Stimulated activated CD8-positive, alpha-beta memory T cell treated with anti-CD3 and anti-CD28 coated beads, Interleukin-12 subunit alpha, Interleukin-12 subunit beta, amount 100 ng/mL, for 1 hour (primary cell): ENCODE measurements at places on chromosomes 11 and 22.

DNA sequence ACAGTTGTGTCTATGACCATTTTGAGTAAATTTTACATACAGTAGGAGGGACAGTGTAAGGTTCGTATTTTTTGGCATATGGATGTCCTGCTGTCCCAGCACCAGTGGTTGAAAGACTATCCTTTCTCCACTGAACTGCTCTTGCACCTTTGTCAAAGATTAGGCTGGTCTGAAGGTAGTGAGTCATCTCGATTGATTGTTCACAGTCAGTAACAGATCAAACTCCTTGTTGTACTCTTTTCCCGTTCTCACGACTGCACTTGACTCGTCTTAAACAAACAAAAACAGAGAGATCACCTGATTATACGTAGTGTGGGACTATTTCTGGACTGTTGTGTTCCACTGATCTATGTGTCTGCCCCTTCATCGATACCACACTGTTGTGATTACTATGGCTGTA lies 77.1 kb downstream of the DGCR2 start:
- DNase-seq, result no peak

GRCh38 chr11:85886089-85887056 lies 31.2 kb downstream of the CCDC83 start:
- no peak for DNase-seq

DNA sequence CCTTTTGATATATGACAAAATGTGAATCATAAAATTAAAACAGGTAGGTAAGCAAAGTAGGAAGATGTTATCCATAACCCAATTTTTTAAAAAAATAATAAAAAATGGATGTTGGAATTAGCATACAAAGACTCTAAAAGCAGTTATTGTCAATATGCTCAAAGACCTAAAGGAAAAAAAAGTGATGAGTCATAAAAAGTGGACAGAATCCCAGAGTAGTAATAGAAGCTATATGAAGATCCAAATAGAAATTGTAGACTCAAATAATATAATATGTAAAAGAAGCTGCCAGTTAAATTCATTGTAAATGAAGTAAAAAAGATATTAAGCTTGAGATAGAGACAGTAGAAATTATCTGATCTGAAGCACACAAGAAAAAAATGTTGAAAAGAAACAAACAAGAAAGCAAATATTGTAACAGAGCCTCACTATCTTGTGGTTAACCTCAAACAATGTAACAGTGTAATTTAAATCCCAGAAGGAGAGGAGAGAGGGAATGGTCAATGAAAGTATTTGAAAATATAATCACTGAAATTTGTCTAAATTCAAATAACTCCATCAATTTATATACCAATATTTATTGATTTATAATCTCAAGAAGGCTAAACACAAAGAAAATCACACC lies 773.4 kb upstream of the RAG2 start:
- DNase-seq, result no peak

DNA sequence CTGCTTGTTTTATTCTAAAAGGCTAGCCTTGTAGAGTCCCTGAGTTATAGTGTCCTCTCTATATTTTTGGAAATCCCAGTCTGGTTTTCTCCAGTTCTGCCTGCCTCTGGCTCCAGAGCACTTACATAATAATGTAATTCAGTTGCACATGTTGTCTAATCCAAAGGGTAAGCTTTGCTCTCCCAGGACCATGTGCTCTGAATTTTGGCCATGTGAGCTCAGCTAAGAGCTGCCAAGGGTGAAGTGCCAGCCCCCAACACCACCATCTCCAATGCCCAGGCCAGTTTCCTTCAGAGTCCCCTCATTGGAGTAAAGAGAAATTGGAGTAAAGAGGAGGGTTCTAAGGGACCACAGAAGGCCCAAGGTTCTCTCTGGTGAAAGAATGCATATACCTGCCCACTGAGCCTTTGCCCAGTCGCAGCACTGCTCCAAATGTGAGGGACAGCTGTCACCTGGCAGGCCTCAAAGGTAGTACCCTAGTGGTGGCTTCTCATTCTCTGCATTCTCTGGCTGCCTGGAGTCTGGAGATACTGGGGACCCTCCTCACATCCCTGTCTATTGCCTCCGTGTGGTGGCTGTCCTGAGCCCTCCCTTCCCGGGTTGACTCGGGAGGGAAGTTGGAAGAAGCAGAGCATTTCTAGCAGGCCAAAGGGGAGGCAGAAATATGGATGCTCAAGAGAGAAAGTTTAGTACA lies 4.9 kb downstream of the CRY2 start:
- no peak for DNase-seq

- no peak for DNase-seq
Measured at GRCh38 chr22:30041881-30042280, 38.4 kb upstream of the HORMAD2 start.

GRCh38 chr22:17065433-17065832 lies 19.4 kb upstream of the IL17RA start:
- no peak for DNase-seq

GRCh38 chr22:45318558-45319323 lies 9.0 kb downstream of the FAM118A start:
- peak; percentile 39 for DNase-seq

- no peak for DNase-seq
Measured at GRCh38 chr11:1084561-1085439, 10.1 kb downstream of the MUC2 start.

- DNase-seq, result no peak
Measured at GRCh38 chr11:17642980-17643379, 76.4 kb upstream of the MYOD1 start.

DNA sequence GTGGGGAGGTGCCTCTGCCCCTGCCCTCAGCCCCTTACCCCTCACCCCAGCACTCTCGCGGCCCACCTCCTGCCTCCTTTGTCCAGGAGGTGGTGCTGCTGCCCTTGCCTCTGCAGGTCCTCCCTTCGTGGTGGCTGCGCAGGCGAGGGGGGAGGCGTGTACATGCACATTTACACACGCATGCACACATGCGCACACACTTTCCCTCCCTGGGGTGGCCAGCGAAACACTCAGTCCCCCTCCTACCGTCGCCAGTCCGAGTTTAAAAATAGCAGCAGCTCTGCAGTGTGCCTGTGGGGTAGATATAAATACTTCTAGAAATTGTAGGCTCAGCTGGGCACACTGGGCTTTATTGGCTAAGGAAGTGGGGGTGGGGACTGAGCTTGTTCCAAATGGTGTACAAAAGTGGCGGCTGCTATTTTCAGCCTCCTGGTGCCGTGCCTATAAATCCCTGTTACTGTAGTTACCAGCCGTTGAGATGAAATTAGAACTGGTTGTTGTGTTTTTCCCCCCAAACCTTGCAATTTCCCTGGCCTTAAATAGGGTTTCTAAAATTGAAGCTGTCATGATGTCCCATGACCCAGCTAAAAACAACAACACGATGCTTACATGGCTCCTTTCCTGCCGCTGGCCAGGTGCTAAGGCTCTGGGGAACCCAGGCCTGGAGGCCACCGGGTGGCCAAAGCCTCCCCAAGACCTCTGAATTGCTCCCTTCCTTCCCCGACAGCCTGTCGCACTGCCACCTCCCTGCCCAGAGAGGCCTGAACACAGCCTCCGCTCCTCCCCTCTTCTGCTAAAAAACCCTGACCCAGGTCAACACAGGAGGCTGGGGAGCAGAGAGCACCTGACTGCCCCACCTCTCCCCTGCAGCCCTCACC lies 12.4 kb downstream of the PICK1 start:
- DNase-seq, result no peak

GRCh38 chr11:100689141-100689540 lies 2.1 kb downstream of the ARHGAP42 start:
- no peak for DNase-seq

DNA sequence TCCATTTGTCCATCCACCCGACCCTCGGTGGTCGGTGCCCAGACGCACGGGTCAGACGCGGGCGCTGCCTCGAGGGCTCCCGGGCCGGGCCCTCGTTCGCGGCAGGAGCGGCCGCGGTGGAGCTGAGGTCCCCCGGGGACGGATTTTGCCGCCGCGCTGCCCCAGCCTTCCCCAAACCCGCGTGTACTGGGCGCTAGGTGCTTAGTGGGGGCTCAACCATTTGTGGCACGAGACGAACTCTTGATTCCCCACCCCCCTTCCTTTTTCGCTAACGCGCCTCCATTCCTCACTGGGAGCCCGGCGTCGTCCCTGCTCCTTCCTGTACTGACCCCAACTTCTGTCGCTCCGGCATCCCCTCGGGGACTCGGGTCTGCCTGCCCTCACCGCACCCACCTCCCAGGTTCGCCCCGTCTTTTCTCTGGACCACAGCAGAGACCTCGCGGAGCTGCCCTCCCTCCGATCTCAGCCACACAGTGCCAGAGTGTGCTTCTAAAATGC lies 789 bp upstream of the CBX7 start:
- no peak for DNase-seq
